ENCODE measurements at places on chromosomes 6 and 20.

DNA sequence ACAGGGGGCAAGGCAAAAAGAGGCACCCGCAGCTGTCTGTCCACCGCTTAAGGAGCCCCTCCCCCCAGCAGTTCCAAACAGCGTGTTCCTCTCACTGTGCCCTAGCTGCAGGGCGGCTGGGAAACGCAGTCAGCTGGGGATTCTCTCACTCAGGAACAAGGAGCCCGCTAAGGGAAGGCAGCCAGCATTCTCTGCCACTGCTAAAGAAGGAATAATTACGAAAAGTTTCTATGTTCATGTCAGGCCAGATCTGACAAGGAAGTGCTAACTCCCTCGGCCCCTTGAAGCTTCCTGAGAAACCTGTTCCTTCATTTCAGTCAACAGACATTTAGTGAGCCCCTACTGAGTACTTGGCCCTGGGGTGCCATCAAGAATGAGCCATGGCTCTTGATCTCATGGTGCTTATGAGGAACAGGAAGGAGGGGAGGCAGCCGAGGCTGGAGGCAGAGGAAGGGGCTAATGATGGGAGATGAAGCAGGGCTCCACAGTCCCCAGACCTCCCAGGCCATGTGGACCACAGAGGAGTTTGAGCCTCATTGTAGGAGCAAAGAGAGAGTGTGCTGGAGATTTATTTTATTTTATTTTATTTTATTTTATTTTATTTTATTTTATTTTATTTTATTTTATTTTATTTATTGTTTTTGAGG, 101.7 kb upstream of the PMEPA1 start:
- no peaks in the 10 kb centered on the region for H3K4me1 ChIP-seq
- no peak for DNase-seq
- H3K4me3 ChIP-seq = no peak overlapping the region
- no peaks in the 10 kb centered on the region for H3K36me3 ChIP-seq
- no peak overlapping the region for H3K27ac ChIP-seq

DNA sequence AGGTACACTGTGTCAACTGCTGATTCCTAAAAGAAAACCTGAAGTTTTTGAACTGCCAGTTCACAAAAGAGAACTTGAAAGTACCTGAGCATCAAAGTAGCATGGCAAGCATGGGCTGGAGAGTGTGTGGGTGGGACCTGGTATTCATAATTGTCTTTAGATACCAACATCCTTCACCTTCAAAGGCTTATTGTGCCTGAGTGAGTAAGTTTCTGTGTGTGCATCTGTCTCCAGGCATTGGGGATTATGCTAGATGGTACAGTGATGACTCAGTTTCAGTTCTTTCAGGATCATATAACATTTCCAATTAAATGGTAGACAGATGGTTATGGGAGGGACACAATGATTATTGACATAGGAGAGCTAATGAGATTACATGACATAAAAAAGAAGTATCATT, 238.5 kb downstream of the ZFAND3 start:
- peaks cover 16% of the 10 kb centered on the region for H3K36me3 ChIP-seq
- H3K27me3 ChIP-seq = no peaks in the 10 kb centered on the region
- no peak for DNase-seq
- no peak overlapping the region for H3K4me3 ChIP-seq

DNA sequence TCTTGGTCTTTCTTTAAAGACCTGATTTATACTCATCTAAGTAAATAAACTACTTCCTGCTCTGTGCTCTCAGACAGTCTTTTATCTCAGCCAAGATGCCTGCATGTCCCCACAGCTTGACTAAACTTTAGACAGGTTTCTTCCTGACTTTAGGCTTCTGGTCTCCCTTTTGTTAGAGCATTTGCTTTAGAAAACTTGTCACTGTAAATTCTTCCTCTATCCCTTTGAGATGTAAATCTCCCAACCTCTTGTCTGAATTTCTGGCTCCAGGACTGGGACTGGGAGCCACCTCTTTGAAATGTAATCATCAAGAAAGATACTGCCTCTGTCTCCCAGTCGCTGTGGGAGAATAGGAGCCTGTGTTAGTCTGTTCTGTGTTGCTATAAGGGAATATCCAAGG, 739.9 kb downstream of the C6orf118 start:
- no peaks in the 10 kb centered on the region for H3K27me3 ChIP-seq
- no peaks in the 10 kb centered on the region for H3K4me1 ChIP-seq
- no peak overlapping the region for H3K4me3 ChIP-seq
- DNase-seq = no peak
- H3K27ac ChIP-seq = no peak overlapping the region

GRCh38 chr6:11767458-11767857, 11.1 kb downstream of the ADTRP start:
- no peak overlapping the region for H3K27ac ChIP-seq
- H3K4me1 ChIP-seq = peaks cover 3% of the 10 kb centered on the region
- H3K4me3 ChIP-seq = no peak overlapping the region

DNA sequence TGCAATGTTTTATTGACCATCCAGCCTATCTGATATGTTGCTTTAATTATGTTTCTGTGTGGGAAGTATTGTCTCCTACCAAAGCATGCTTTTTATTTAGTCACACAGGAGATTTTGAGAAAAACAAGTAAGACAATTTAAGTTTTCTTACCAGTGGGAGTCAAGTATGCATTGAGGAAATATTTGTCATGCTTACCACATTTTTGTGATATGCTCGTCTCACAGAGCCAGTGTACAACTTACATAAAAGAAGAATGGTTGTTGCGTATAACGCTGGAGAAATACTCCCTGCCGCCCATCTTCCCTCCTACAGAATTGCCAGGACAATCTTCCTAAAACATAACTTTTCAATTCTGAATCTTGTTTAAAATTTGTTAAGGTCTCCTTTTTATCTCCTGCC, 37.1 kb upstream of the FILIP1 start:
- no peaks in the 10 kb centered on the region for H3K36me3 ChIP-seq
- DNase-seq = no peak
- no peaks in the 10 kb centered on the region for H3K4me1 ChIP-seq
- H3K27me3 ChIP-seq = peaks cover 42% of the 10 kb centered on the region

DNA sequence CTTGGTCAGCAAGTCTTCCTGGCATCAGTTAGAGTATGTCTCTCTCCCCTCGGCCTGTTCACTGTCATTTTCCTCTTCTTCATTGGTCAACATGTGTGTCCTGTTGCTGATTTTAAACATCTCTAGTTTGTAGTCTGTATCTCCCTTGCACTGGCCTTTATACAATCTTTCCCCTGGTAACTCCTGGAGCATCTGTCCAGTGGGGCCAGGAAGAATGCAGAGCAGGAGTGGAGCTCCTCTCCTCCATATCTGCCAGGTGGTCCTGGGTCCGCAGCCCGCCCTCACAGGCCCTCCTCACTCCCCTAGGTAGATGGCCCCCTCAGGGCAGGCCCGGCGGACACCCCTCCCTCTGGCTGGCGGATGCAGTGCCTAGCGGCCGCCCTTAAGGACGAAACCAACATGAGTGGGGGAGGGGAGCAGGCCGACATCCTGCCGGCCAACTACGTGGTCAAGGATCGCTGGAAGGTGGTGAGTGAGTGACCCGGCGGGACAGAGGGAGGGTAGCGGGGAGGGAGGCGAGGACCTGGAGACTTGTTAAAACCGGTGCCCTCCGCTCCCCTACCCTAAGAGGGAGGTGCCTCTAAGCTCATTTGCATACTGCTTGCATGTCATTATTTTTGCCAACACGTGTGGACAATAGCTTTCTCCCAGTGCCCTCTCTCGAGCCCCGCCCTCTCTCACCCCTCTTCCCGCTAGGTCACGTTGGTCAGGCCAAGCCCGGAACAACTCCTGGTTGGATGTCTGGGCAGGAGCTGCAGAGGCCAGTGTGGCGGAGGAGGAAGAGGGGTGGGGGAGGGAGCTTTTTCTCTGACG, 3.2 kb downstream of the TTBK1 start:
- H3K36me3 ChIP-seq = no peaks in the 10 kb centered on the region
- H3K4me3 ChIP-seq = peak overlapping the region; percentile 84
- peak overlapping the region; percentile 8 for H3K27ac ChIP-seq
- DNase-seq = peak; percentile 29
- H3K27me3 ChIP-seq = peaks cover 20% of the 10 kb centered on the region
- peaks cover 7% of the 10 kb centered on the region for H3K4me1 ChIP-seq

- no peak overlapping the region for H3K27ac ChIP-seq
- H3K4me1 ChIP-seq = peaks cover 5% of the 10 kb centered on the region
- H3K4me3 ChIP-seq = no peak overlapping the region
Measured at GRCh38 chr6:129475477-129476247, 234.3 kb downstream of the ARHGAP18 start.

DNA sequence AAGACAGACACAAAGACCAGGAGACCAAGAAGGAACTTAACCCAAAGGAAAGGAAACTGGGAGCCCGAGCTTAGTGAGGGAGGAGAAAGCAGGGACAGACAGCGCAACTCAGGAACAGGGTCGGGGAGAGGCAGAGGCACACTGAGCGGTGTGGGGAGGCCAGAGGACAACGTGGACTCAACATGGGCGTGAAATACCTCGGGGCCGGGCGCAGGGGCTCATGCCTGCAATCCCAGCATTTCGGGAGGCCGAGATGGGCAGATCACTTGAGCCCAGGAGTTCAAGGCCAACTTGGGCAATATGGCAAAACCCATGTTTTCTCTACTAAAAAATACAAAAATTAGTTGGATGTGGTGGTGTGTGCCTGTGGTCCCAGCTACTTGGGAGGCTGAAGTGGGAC, 5.7 kb upstream of the RPS6KA2 start:
- H3K4me3 ChIP-seq = no peak overlapping the region
- H3K4me1 ChIP-seq = peaks cover 7% of the 10 kb centered on the region

- no peak overlapping the region for H3K27ac ChIP-seq
- no peak overlapping the region for H3K4me3 ChIP-seq
- no peaks in the 10 kb centered on the region for H3K36me3 ChIP-seq
- H3K4me1 ChIP-seq = no peaks in the 10 kb centered on the region
Measured at GRCh38 chr20:48060841-48061720, 275.8 kb upstream of the SULF2 start.

DNA sequence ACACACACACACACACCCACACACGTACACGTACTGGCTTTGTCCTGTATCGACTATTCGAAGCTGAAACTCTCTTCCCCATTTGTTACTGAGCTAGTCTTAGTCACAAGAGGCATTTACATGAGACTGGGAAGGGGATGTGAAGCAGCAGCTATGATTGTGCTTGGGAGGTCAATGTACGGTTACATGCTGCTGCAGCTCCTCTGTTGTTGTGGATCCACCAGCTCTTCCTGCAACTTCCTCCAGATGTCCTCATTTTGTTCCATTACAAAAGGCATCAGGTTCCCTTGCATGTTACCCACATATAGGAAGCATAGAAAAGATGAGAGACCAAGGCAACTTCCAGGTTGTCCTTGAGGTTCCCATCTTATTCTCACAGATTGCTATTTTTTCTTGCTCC, 612.4 kb upstream of the IMPG1 start:
- no peaks in the 10 kb centered on the region for H3K27me3 ChIP-seq
- DNase-seq = no peak
- no peaks in the 10 kb centered on the region for H3K4me1 ChIP-seq
- H3K4me3 ChIP-seq = no peak overlapping the region
- no peak overlapping the region for H3K27ac ChIP-seq
- no peaks in the 10 kb centered on the region for H3K36me3 ChIP-seq

GRCh38 chr6:157787080-157787479, 36.0 kb upstream of the SNX9 start:
- H3K27me3 ChIP-seq = peaks cover 11% of the 10 kb centered on the region
- peaks cover 2% of the 10 kb centered on the region for H3K36me3 ChIP-seq
- H3K4me3 ChIP-seq = no peak overlapping the region
- no peak for DNase-seq
- no peaks in the 10 kb centered on the region for H3K4me1 ChIP-seq
- no peak overlapping the region for H3K27ac ChIP-seq

GRCh38 chr6:74899416-74899815, 306.4 kb downstream of the COL12A1 start:
- H3K4me1 ChIP-seq = no peaks in the 10 kb centered on the region
- H3K27me3 ChIP-seq = no peaks in the 10 kb centered on the region
- no peak overlapping the region for H3K27ac ChIP-seq
- no peak overlapping the region for H3K4me3 ChIP-seq

Data from activated naive CD8-positive, alpha-beta T cell treated with anti-CD3 and anti-CD28 coated beads, Interleukin-2, amount 10 ng/mL, durations not matched to agents 7 days and 5 days (primary cell).